ENCODE measurements at places on chromosomes 3 and 15. TPM values are rescaled to one million over a fixed set of nuclear protein-coding genes. Genes with fewer than 3 reads are reported as not detected.

ZBTB20 gene
- total RNA-seq, result 123 TPM

DNA sequence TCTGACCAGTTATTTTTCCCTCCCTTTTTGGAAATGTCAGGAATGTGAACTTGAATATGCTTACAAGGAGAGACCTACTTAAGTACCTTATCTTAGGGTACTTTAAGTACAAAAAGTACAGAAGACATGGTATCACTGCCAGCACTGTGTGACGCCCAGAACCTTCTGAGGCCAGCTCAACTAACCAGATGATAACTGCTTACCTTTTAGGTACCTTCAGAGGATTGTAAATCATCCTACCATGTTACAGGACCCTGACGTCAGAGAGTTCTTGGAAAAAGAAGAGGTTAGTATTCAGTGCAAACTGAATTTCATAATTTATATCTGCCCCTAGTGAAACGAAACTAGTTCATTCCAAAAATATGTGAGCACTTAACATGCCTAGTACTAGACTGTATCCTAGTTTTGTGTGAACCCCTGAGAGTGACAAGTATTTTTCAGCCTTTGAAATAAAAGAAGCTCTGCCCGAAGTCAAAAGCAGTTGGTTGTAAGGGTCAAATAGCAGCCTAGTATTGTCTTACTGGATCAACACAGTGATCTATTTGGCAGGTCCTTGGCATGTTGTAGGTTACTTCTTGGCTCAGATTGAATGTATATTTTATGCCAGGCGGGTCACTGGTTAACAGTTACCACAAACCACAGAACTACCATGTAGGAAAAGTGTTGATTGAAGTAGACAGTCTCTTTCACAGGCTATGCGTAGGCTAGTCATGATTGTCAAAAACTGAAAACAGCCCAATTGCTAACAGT lies 23.8 kb upstream of the SNX22 start:
- no peak for DNase-seq

- no peak for DNase-seq
Measured at GRCh38 chr3:9247941-9248521, 1.4 kb downstream of the SRGAP3 start.

- DNase-seq, result no peak
Measured at GRCh38 chr3:161314836-161315395, 56.4 kb downstream of the SPTSSB start.

DNA sequence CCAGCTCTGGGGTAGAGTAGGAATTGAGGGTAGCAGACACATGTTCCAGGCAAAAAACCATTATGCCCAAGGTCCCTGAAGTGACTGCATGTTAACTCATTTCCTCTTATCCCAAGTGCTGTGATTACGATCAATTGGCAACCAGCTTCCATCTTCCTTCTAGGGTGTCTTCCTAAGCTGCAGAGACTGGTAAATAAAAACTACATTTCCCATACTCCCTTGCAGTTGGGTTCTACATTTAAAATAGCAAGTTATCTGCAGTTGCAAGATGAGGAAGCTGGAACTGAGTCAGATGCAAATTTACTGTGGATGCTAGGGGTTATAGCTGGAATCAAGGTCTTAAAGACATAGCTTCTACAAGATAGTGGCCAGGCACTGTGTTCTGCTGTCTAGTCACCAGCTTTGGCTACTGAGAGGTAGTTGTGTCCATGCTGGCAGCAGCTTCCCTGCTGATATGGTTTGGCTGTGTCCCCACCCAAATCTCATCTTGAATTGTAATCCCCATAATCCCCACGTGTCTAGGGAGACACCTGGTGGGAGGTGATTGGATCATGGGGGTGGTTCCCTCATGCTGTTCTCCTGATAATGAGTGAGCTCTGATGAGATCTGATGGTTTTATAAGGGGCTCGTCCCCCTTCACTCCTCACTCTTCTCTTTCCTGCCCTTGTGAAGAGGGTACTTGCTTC lies 51.3 kb upstream of the FBN1 start:
- DNase-seq, result no peak

GRCh38 chr15:88465633-88466224 lies 1.5 kb downstream of the MRPL46 start:
- no peak for DNase-seq

DNA sequence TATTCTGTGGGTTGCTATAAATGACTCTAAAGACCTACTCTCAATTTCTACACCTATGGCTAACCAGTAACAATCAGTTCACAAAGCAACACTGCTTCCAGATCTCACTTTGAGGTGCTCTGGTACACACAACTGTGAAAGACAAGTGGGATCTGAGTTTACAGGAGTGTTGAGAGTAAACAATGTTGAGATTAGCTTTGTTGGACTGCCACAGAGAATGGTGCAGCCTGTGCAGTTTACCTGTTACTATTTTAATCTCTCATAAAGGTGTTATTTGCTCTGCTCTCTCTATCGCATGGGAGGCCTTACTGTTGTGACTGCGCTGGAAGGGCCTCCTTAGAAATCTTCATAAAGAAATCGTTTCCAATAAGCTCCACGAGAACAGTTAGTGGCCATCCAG lies 112.0 kb downstream of the SOX2 start:
- no peak for DNase-seq

P2RY14 gene
- 7.0 TPM for total RNA-seq

- no peak for DNase-seq
Measured at GRCh38 chr3:182715006-182715405, 78.3 kb upstream of the ATP11B start.

- no peak for DNase-seq
Measured at GRCh38 chr15:64232400-64232799, 69.6 kb upstream of the PPIB start.

DNA sequence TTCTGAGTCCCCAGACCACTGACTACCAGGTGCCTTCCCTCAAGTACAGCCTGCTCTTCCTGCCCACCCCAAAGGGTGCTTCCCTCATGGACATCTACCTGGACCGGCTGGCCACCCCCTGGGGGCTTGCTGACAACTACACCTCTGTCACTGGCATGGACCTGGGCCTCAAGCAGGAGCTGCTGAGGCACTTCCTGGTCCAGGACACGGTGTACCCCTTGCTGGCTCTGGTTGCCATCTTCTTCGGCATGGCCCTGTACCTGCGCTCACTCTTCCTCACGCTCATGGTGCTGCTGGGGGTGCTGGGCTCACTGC lies 9.3 kb downstream of the DISP2 start:
- DNase-seq, result no peak

GRCh38 chr3:194315965-194316361 lies 35.2 kb downstream of the CPN2 start:
- DNase-seq, result no peak

CSPG5 gene
- total RNA-seq, result 0.68 TPM

DNA sequence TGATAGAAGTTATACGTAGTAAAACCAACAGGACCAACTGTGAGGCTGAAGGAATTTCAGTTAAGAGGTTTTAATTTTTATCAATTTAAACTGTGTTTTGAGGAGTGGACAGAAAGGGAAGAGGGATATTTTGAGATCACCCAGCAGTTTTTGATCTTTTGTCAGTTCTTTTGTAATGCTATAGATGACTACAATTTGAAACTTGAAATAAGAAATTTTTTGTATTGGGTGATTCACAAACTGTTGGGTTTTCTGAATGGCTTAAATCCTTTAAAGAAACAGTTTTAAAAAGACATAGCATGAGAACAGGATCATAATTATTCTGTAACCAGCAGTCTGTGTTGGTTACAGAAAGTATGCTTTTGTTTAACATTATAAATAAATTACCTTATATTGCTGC lies 67.4 kb downstream of the TCF12 start:
- DNase-seq, result no peak

DNA sequence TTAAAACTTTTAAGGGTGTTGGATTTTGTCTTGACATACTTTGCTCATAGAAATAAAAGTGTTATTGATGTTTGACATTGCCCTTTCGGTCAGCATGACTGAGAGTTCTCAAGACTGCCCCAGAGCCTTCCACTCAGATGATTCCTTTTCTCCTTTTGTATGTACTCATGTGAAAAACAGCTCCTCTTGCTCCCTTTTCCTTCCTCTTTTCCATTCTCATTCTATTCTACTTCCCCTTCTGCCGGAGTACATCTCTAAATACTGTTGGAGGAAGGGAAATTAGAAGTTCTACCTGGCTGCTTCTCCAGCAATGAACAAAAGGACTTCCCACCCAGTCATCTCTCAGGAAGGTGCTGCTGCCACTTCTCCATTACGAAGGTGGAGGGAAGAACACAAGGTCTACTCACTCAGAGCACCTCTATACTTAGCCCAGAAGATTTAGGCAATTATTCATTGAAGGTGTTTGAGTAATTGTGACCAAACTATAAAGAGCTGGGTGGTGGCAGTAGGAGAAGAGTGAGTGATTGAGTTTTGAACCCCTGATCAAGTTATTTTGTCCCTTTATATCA lies 163.8 kb upstream of the MBNL1 start:
- no peak for DNase-seq

TICRR gene
- not detected for total RNA-seq

DNA sequence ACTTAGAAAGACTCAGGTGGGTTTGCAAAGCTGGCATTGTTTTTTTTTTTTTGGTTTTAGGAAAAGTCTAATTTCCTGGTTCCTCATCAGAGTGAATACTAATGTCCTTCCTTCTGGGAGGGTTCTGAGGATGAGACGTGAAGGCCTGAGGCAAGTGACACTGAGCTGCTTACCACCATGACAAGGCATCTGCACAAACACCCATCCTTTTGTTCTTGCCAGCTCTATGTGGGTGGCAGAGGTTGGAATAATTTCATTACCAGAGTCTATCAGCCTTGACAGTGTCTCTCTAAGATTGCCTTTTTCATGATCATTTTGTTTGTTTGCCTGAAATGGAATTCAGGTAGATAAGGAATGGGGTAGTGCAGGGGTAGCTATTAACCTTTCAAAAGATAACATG lies 17.1 kb downstream of the RTP4 start:
- DNase-seq, result no peak

- no peak for DNase-seq
Measured at GRCh38 chr15:89666858-89667705, 11.8 kb upstream of the KIF7 start.

MYEF2 gene
- total RNA-seq, result 34.3 TPM

SV2B gene
- not detected for total RNA-seq

NR2E3 gene
- not detected for total RNA-seq

GOLGA8O gene
- 1.2 TPM for total RNA-seq

- no peak for DNase-seq
Measured at GRCh38 chr3:110324171-110324705, 747.4 kb upstream of the NECTIN3 start.

- DNase-seq, result no peak
Measured at GRCh38 chr3:53671192-53671960, 174.8 kb downstream of the CHDH start.

DNA sequence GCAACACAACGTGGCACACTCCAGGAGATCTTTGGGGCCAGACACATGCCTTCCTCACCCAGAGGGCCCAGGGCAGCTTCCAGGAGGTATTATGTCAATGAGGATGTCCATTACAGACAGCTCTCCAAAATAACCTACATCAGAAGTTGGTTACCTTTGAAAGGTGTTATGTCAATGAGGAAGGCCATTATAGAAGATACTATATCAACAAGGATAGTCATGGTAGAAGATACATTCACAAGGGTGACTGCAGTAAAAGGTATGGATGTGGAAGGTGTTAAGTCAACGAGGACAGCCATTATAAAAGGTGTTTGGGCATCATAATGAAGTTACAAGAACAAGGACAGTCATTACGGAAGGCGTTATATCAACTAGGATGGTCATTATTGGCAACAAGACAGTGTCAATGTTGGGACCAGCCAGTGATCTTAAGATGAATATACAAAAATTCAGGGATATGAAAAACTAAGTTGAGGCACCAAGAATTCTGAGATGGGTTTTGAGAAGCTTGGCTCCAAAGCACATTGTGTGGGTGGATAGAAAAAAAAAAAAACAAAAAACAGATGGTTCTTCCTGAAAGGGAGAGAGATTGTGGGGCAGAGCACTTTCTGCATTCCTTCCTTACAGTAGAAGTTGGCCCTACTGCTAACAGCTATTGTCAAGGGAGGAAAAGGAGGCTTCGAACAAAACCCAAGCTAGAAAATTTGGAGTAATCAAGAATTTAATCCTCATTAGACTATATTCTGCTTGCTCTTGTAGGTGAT lies 11.2 kb downstream of the CDCP1 start:
- no peak for DNase-seq

DNA sequence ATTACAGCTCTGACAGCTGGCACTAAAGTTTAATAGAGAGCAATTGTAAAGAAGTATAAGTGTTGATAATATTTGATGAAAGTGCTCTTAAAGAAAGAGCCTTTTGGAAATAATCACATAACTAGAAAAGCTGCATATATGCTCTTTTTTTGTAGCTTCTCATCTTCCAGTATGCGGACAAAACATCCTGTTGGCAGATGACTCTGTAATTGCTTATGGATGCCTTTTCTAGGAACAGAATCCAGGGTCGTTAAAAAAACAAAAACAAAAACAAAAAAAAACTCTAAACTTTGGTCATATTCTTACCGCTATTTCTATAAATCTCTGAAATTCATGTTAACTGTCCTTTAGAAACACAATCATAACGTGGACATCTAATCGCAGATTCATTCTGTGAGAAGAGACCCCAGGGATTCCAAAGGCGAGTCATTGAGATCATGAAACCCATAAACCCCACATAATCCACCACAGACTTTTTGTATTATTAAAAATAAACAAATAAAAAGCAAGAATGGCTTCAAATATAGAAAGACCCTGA lies 109.8 kb downstream of the EPHA3 start:
- DNase-seq, result no peak

PPM1L gene
- total RNA-seq, result 11.4 TPM

Measured in B cell (primary cell).